ENCODE measurements at places on chromosomes 4 and X.

DNA sequence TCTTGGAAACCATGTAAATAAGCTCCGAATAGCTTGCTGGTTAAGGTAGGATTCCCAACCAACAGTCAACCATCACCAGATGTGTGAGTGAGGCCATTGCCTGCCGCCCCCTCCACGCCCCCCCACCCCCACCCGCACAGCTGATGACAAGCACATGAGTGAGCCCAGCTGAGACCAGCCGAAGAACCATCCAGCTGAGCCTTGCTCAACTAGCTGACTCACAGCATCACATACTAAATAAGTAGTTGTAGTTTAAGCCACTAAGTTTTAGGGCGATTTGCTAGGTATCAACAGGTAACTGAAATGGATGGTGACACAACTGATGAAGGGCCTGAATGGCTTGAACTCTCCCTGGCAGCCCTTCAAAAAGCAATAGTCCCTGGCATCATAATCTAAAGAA, 1.6 kb upstream of the CCDC149 start:
- no peak for DNase-seq
- no peaks in the 10 kb centered on the region for H3K4me1 ChIP-seq
- H3K27me3 ChIP-seq, result no peaks in the 10 kb centered on the region

DNA sequence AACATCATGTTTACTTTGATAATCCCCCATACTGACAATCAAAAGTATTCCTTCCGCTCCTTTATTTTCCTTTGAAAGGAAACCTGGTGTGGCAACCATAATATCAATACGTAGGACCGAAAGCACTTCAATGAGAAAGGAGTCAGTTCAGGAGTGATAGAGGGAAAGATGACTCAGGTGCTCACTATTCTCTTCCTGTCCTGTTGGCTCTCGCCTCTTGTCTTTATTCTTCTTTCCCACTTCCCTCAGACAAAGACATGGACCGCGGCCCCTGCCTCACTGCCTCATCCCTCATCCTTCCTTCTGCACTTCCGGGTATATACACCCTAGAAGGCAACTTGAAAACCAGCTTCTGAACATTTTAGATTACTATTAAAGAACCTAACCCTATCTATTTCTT, 49.8 kb upstream of the TNIP3 start:
- no peak for DNase-seq
- no peaks in the 10 kb centered on the region for H3K4me1 ChIP-seq
- no peak overlapping the region for H3K4me3 ChIP-seq
- no peaks in the 10 kb centered on the region for H3K27me3 ChIP-seq

DNA sequence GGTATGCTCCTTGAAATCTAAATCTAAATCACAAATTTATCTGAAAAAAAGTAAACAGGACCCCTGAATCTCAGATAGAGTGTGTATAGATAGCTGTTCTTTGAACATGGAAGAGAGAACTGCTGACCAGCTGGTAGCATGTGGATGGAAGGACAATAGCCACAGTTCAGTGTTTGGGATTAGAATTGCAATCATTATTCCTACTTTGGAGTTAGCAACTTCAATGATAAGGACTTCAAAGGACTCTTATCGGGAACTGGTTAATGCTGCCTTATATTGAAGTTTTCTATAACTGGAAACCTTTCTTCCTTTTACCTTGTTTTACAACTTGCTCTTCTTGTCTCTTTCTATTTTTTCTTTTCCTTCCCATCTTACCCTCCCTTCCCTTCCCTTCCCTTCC, 5.0 kb downstream of the AFM start:
- no peak overlapping the region for H3K27ac ChIP-seq
- H3K36me3 ChIP-seq, result no peaks in the 10 kb centered on the region
- peaks cover 13% of the 10 kb centered on the region for H3K4me1 ChIP-seq
- H3K27me3 ChIP-seq, result no peaks in the 10 kb centered on the region
- DNase-seq, result no peak

GRCh38 chrX:7264399-7264798, 116.4 kb upstream of the PUDP start:
- no peaks in the 10 kb centered on the region for H3K36me3 ChIP-seq
- no peak overlapping the region for H3K4me3 ChIP-seq
- no peaks in the 10 kb centered on the region for H3K27me3 ChIP-seq
- H3K4me1 ChIP-seq, result no peaks in the 10 kb centered on the region
- no peak for DNase-seq

- H3K27ac ChIP-seq, result no peak overlapping the region
- H3K4me3 ChIP-seq, result no peak overlapping the region
- no peaks in the 10 kb centered on the region for H3K36me3 ChIP-seq
- H3K4me1 ChIP-seq, result no peaks in the 10 kb centered on the region
- DNase-seq, result no peak
Observed at GRCh38 chr4:101515099-101515498, 167.8 kb upstream of the PPP3CA start.

GRCh38 chr4:16897991-16898827, at the start of gene LDB2:
Gene LDB2 (minus strand): TSS chr4:16898645.
- no peak within 1 kb of the TSS for H3K27ac ChIP-seq
- H3K4me1 ChIP-seq, result no peaks in the 10 kb centered on the region
- no peaks in the 10 kb centered on the region for H3K27me3 ChIP-seq

DNA sequence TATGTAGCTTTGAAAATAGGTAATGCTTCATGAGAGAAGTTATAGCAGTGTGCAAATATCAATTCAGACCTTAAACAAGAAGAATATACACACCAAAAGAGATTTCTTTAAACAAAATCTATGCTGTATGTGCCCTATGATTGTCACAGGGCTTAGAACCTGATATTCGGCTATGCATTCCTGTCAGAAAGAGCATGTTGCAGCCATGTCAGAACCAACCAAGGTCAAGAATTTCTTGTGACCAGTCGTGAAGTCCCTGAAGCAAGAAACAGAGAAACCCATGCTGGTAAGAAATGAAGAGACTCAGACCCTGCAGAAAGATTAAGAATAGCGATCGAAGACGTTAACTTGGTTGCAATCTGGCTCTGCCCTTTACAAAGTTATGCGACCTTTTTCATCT, 210.3 kb upstream of the SPIN4 start:
- no peak for DNase-seq
- H3K27ac ChIP-seq, result no peak overlapping the region
- peak overlapping the region; percentile 54 for H3K4me3 ChIP-seq
- H3K36me3 ChIP-seq, result no peaks in the 10 kb centered on the region

DNA sequence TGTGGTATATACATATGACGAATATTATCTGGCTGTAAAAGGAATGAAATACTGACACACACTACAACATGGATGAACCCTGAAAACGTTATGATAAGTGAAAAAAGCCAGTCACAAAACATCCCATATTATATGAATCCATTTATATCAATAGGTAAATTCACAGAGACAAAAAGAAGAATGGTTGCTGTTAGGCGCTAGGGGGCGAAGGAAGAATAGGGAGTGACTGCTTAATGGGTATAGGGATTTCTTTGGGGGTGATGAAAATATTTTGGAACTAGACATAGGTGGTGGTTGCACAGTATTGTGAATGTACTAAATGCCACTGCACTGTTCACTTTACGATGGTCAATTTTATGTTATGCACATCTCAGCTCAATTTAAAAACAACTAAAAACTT, 96.4 kb upstream of the EGFL6 start:
- H3K36me3 ChIP-seq, result no peaks in the 10 kb centered on the region
- no peaks in the 10 kb centered on the region for H3K27me3 ChIP-seq
- H3K4me3 ChIP-seq, result no peak overlapping the region
- H3K27ac ChIP-seq, result no peak overlapping the region

GRCh38 chrX:129139837-129140598, 383.3 kb downstream of the SMARCA1 start:
- H3K27ac ChIP-seq, result no peak overlapping the region
- H3K4me3 ChIP-seq, result no peak overlapping the region
- no peak for DNase-seq
- no peaks in the 10 kb centered on the region for H3K36me3 ChIP-seq
- no peaks in the 10 kb centered on the region for H3K4me1 ChIP-seq

GRCh38 chr4:118265312-118266144, 87.3 kb downstream of the PRSS12 start:
- no peak overlapping the region for H3K27ac ChIP-seq
- H3K4me3 ChIP-seq, result peak overlapping the region; percentile 47
- peak; percentile 54 for DNase-seq
- no peaks in the 10 kb centered on the region for H3K27me3 ChIP-seq
- no peaks in the 10 kb centered on the region for H3K4me1 ChIP-seq
- H3K36me3 ChIP-seq, result no peaks in the 10 kb centered on the region

DNA sequence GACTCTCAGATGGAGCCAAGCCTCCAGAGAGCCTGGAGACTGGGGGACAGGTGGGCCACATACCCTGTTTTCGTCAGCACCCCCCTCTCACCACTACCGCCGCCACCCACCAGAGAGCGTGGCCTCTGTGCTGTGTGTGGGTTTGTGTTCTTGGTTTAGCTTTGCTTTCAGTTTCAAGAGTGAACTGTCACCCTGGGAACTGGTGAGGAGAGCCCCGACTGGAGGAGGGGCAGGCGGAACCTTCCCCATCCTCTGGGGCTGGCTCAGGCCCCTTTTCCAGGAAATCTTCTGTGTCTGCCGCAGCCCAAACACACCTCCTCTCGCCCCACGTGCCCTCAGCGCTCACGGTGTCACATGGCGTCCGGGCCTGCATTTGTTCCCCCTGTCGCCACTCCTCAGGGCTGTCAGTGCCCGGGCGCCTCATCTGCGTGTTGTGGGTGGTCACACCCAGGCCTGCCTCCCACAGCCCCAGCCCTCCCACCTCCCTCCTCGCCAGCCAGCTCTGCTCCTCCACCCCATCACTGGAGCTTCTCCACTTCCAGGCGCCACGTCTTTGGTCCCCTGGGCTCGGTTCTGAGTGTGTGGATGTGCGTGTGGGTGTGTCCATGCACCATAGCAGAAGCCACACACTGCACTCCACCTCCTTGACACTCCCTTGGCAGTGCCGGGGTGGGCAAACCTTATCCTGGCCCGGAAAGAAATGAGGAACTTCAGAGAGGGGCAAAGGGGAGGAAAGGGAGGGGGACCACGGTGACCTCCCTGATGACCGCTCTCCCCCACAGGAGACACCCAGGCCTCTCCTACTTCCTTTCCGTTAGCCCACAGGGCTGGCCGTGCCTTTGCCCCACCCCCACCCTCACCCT, 27.8 kb downstream of the ELF4 start:
- DNase-seq, result no peak
- H3K36me3 ChIP-seq, result no peaks in the 10 kb centered on the region
- H3K4me3 ChIP-seq, result no peak overlapping the region
- no peaks in the 10 kb centered on the region for H3K4me1 ChIP-seq
- no peak overlapping the region for H3K27ac ChIP-seq

DNA sequence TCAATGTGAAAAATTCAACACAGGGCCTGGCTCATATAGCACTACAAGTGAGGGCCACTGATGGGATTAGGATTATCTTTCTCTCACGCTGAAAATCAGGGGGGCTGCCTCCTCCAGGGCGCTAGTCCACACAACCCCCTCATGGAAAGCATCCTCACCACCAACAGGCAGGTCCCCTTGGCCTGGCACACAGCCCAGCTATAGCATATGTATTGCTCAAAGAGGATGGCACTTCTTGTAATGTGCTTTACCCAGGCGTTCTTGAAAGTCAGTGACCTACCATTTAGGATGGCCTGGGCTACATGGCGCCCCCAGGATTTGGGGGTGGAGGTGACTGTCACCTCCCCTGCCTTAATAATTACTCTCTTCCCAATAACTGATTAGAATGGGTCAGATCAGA, 71.0 kb upstream of the LSM6 start:
- no peaks in the 10 kb centered on the region for H3K36me3 ChIP-seq
- no peak overlapping the region for H3K4me3 ChIP-seq
- H3K27me3 ChIP-seq, result no peaks in the 10 kb centered on the region
- H3K27ac ChIP-seq, result no peak overlapping the region
- H3K4me1 ChIP-seq, result no peaks in the 10 kb centered on the region

- no peaks in the 10 kb centered on the region for H3K4me1 ChIP-seq
- H3K27me3 ChIP-seq, result no peaks in the 10 kb centered on the region
- no peak for DNase-seq
- no peak overlapping the region for H3K4me3 ChIP-seq
Observed at GRCh38 chrX:41352329-41352838, 18.4 kb downstream of the DDX3X start.

GRCh38 chrX:29478336-29479069, 736.9 kb upstream of the MAGEB2 start:
- DNase-seq, result no peak
- H3K4me1 ChIP-seq, result no peaks in the 10 kb centered on the region
- no peaks in the 10 kb centered on the region for H3K27me3 ChIP-seq
- H3K27ac ChIP-seq, result no peak overlapping the region
- H3K36me3 ChIP-seq, result no peaks in the 10 kb centered on the region
- no peak overlapping the region for H3K4me3 ChIP-seq

- H3K4me3 ChIP-seq, result no peak overlapping the region
- no peaks in the 10 kb centered on the region for H3K4me1 ChIP-seq
- no peaks in the 10 kb centered on the region for H3K27me3 ChIP-seq
- no peak overlapping the region for H3K27ac ChIP-seq
Observed at GRCh38 chr4:20046931-20047677, 204.6 kb upstream of the SLIT2 start.

DNA sequence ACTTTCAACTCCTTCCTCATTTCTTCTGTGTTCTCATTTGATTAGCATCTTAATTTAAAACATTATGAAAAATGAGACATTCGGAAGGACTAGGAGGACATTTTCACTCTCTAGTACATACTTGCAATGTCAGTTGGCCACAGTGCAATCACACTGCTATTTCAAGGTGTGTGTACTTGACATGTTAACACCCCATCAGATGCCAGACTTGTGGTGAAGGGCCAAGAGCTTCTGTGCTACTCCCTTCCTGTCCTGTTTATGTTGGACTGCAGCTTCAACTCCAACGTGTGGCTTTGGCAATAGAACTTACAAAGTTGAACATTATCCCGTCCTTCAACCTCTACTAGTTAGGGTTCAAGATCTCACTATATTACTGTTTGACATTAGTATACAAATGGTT, 221.0 kb downstream of the PALLD start:
- H3K4me1 ChIP-seq, result no peaks in the 10 kb centered on the region
- no peak overlapping the region for H3K27ac ChIP-seq
- DNase-seq, result no peak

- no peak overlapping the region for H3K27ac ChIP-seq
- H3K4me3 ChIP-seq, result no peak overlapping the region
- H3K36me3 ChIP-seq, result no peaks in the 10 kb centered on the region
- DNase-seq, result no peak
- H3K27me3 ChIP-seq, result no peaks in the 10 kb centered on the region
Observed at GRCh38 chrX:39731735-39732134, 366.0 kb downstream of the BCOR start.

DNA sequence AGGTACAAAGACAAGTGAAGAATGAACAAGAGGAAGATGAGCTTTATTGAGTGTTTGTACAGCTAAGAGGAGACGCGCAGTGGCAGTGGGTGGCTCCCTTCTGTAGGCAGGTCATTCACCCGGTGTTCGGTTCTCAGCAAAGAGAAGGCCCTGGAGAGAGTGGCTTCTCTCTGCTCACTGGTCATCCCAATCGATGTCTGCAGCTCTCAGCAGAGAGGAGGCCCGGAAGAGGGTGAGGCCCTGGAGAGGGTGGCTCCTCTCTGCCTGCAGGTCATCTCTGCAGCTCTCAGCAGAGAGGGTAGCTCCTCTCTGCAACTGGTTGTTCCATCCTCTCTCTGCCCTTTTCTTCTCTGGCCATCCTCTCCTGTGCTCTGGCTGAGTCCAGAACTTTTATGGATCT, 126.5 kb downstream of the UGT8 start:
- peaks cover 7% of the 10 kb centered on the region for H3K4me1 ChIP-seq
- no peak overlapping the region for H3K27ac ChIP-seq
- DNase-seq, result no peak
- no peaks in the 10 kb centered on the region for H3K36me3 ChIP-seq
- no peaks in the 10 kb centered on the region for H3K27me3 ChIP-seq
- no peak overlapping the region for H3K4me3 ChIP-seq

- peak within 1 kb of the TSS; percentile 90 for H3K27ac ChIP-seq
- peak within 1 kb of the TSS; percentile 45 for H3K4me3 ChIP-seq
- no peaks in the 10 kb centered on the region for H3K4me1 ChIP-seq
- DNase-seq, result peak; percentile 85
Observed at GRCh38 chr4:90127223-90127705, at the start of gene CCSER1. Gene CCSER1 (plus strand): TSS chr4:90127394.
